ENCODE measurements at places on chromosomes 5 and 9.

DNA sequence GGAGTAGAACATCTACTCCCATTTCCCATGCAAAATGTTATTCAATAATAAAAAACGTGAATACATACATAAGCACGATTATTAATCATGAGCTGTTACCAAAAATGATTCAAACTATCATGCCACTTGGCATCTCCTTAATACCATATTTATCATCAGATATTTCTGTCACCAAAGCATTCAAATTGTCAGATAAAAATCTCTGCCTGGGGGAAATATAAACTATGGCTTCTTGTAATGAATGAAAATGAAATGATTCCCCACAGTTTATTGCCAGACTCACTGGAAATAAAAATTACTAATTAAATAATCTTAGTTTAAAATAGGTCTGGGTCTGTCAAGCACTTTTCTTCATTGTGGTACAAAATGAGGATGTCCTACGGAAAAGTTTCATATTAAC lies 265.4 kb downstream of the EDIL3 start:
- peak; percentile 23 for DNase-seq

DNA sequence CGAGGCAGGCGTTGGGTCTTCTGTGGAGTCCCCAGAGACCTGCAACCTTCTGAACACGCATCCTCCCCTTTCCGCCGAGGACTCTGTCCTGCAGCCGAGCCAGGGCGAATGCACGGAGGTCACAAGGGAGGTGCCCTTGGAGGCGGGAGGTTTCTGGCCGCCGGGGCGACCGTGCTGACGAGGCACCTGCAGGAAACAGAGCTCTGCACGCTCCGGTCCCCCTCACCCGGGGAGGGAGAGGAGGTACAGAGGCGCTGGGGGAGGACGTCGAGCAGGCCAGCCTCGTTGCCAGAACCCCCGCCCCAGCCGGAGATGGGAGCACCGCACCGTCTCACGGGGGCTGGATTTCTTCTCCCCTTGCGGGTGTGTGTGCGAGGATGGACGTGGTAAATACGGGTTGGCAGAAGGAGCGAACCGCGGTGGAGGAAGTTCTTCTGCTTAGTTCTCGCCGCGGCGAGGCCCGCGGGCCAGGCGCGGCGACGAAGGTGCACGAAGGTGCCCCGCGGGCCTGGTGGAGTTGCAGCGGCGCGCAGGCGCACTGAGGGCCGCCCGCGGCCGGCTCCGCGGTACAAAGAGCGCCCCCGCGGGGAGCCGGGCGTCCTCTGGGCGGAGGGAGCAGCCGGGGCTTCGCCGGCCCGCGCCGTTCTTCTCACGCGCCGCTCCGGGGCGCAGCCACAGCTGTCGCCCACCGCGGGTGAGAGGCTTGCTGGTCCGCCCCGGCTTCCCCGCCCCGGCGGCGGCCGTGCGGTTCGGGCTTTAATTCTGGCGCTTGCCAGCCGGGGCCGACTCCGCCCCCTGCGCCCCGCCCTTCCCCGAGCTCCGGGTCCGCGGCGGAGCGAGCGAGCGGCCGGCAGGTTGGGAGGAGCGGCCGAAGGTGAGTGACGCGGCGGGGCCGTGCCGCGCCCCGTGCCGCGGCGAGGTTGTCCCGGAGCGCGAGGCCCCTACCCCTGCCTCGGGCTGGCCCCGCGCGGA lies 289.5 kb downstream of the DOCK8 start:
- peak; percentile 73 for DNase-seq

DNA sequence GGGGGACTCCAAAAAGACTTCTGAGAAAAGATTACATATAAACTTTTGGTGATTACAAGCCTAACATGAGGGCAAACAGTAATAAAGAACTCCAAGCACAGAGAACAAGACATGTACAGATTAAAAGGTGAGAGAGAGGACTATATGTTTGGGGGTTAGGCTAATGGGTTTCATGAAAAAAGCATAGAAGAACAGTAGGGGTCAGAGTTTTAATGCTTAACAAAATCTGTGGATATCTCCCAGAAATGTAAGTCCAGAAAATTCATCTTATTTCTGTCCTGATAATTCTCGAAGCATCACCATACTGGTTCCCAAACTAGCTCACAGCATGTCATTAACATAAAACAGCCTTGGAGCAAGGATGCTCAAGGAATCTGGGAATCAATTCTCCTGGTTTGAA lies 137.2 kb downstream of the ARRDC3 start:
- no peak for DNase-seq

DNA sequence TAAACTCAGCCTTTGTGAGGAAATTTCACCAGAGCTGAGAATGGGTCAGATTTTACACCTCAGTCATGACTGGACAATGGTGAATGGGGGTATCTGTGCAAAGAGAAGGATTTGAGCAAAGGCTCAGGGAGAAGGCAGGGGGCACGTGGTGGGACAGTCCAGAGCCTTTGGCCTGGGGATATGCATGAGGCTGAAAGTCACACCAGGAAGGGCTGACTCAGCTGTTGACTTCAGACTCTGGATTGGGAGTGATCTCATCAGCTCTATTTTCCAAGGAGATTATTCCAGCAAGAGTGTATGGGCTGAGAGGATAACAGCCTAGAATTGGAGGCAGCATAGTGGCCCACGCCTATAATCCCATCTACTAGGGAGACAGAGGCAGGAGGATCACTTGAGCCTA lies 53.6 kb downstream of the SAXO1 start:
- DNase-seq: peak; percentile 40

DNA sequence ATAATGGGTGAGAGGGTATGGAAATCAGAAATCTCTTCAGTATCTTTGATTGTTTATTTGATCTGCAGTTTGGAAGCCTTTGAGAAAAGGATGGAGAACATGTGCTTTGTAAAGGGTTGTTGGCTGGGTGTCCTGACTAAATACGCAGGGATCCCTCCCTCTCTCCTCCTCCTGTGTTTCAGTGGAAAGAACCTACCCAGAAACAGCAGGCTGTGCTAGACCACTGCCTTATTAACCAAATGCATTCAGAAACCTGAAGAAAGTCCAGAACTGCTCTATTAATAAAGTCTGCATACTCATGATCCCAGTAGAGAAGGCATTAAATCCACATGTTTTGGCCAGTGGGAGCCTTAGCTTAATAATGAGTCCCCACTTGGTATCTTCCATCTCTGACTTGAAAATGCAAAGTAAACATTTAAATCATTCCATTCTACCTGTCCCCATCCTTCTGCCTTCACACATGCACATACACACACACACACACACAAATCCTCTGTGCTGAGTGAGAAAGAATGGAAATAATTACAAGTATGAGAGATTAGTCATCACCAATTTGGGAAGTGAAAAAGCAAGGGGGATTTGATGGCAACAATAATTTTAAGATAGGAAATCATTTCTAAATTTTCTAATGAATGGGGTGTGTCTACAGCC lies 10.0 kb upstream of the LECT2 start:
- no peak for DNase-seq

GRCh38 chr9:121926351-121926801 lies 166.7 kb downstream of the TTLL11 start:
- DNase-seq: no peak

GRCh38 chr9:74431467-74431866 lies 65.7 kb upstream of the RORB start:
- no peak for DNase-seq

GRCh38 chr5:178467568-178468195 lies 122.5 kb downstream of the COL23A1 start:
- DNase-seq: no peak

DNA sequence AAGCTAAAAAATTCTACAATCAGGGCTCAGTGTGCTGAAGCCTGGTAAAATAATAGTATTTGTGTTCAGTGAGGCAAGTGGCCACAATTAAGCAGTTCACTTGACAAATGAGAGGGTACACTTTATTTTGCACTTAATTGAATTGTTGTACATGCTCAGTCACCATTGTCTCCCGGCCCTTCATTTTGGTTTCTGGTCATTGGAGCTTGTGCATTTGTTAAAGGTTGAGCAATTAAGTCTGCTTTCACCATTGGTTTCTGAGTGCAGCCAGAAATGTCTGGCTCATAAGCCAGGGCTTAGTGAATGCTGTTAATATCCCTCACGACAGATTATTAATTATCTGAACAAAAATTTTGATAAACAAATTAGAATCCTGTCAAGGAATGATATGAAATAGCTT lies 89.6 kb downstream of the PRDM6 start:
- no peak for DNase-seq

DNA sequence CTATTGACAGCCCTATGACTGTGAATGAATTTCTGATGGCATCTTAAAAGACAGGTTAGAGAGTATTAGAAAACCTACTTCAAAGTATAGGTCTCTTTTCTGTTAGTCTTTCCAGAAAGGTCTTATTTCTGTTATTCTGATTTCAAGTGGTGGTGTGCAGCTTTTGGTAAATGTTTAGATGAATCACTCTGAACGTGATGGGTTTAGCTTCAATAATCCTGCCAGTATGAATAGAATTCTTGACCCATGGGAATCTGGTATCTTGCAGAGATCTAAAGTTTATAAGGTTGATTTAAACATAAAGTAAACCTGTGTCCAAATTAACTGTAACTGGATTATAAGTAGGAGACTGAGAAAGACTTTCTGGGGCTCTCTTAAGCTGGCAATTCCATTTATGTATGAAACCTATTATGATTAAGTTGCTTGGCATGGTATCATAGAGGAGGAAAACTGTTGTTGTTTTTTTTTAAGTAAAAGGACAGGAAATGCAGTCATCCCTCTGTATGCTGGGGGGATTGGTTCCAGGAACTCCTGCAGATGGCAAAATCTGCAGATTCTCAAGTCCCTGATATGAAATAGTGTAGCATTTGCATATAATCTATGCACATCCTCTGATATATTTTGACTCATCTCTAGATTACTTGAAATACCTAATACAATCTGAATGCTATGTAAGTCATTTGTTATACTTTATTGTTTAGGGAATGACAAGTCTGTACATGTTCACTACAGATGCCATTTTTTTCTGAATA lies 77.0 kb upstream of the ADAMTS19 start:
- DNase-seq: no peak

- DNase-seq: no peak
Observed at GRCh38 chr9:130426467-130426773, 18.3 kb upstream of the ASS1 start.

- no peak for DNase-seq
Observed at GRCh38 chr5:141701360-141702119, 19.5 kb upstream of the ARAP3 start.

DNA sequence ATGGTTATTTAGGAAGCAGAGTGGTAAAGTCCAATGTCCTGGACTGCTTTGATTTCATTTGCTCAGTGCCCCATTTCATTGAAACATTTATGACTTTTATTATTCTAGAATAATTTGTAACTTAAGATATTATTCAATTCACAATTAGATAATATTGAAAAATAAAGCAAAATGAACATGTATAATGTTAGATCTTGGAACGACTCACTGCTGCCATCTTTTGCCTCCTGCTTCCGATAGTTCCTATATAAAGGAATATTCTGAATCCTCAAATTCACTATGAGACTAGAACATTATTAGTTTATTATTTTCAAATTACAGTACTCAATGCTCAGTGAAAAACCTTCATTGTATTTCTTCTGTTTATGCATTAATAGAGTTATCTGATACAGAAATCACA lies 2.3 kb upstream of the CTNND2 start:
- no peak for DNase-seq

DNA sequence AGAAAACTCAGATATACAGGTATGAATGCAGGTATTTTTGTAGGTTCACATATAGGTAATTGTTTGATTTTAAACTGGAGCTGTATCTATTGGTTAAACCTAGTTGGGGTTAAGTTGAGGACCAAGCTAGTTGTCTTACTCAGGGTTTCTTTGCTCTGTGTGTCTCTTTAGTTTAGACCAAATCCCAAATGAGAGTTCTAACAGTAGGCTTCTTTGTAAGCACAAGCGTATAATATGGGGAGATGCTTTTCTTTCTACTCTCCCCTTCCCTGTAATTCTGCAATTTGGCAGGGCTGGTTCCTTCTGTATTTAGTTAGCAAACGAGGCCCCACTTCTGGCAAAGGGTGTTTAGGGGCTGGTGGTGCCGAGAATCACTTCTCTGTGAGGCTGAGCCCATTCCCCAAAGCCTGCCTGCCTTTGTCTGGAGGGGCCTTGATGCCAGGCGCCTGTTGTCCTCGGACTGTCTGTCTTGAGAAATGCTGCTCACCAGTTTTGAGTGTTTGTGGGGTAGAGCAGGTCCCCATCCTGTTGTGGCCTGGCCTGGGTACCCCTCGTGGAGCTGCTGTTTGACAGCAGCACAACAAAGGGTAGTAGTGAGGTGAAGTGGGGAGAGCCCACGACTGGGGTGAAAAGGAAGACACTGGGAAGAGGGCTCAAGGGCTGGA lies 259.3 kb downstream of the FANCC start:
- no peak for DNase-seq

GRCh38 chr5:10861423-10861790 lies 100.4 kb upstream of the DAP start:
- DNase-seq: no peak

DNA sequence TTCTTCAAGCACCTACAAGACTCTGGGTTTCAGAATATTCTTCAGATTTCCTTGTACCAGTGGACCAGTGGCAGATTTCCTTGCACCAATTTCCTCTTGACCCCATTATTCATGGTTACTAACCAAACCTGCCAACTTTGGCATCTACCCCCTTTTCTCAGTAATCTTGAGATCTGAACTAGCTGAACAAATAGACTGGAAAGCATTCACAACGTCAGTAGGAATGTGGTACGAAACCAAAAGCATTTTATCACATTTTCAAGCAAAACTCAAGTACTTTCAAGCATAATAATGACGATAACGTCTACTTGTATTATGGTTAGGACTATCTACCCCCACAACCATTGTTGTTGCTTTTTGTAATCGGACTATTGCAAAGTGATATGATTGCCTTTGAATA lies 1217.3 kb downstream of the PTPRD start:
- no peak for DNase-seq

- no peak for DNase-seq
Observed at GRCh38 chr5:132758451-132758850, 11.2 kb downstream of the CCNI2 start.

GRCh38 chr5:2168601-2169429 lies 286.1 kb upstream of the IRX4 start:
- DNase-seq: no peak

DNA sequence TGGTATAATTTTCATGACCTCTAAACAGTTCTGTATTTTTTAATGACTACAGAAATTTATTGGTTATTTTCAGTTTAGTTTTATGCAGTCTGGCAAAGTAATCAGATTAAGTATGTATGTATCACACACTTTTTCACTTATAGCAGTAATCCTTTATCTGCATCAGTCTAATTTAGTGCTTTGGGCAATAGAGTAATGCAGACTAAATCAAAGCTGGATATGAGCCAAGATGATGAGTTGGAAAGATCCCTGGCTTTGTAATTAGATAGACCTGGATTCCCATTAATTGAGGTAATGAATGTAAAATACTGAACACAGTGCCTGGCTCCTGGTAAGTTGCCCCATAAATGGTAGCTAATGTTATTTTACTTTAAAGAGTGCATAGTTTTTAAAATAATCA lies 215.4 kb upstream of the TLX3 start:
- DNase-seq: no peak
